Osteocyte (in vitro differentiated cells): ENCODE measurements at places on chromosomes 16 and 17. TPM values are rescaled to one million over a fixed set of nuclear protein-coding genes. Genes with fewer than 3 reads are reported as not detected.

DNA sequence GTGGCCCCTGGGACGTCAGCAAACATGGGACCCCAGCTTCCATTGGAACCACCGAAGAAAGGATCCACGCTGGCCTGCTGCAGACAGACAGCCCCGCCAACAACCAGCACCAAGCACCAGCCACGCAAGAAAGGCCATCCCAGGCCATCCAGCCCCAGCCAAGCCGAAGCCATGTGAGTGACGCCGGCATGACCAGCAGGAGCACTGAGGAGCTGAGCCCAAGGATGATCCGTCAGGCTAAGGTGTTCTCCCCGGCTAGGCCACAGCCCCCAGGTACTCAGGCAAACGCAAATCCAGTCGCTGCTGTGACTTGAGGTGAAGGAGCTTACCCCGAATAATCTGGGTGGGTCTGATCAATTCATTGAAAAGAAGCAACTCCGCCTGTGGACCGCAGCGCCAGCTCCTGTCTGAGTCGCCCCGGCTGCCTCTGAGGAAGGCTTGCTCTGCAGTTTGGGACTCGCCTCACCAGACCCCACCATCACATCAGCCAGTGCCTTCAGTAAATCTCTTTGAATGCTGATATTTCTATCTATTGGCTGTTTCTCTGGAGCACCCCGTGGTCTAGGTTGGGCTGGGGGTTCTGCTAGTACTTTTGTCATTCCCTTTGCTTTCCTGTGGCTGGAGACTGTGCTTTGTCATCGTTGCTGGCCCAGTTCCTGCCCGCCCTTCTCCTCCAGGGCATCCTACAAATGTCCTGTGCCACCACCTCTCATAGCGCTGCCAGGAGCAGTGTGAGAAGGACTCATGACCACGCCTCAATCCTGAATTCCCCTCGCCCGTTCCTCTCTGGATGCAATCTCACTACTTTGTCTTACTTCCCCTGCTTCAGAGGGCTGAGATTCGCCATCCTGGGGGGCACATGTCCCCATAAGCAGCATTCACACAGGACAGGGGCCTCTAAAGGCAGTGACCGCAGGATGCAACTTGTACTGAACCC is 8.1 kb upstream of the CBX2 start:
- H3K27me3 ChIP-seq, result peaks cover 42% of the 10 kb centered on the region
- H3K4me3 ChIP-seq, result no peak overlapping the region
- H3K4me1 ChIP-seq, result no peaks in the 10 kb centered on the region
- no peaks in the 10 kb centered on the region for H3K36me3 ChIP-seq
- DNase-seq, result no peak

CEP131 gene
- total RNA-seq, result 12.2 and 13.8 TPM in 2 replicates

GRCh38 chr17:78961571-78961970 is 18.2 kb downstream of the LGALS3BP start:
- no peak overlapping the region for H3K27ac ChIP-seq
- peaks cover 20% of the 10 kb centered on the region for H3K4me1 ChIP-seq
- H3K4me3 ChIP-seq, result no peak overlapping the region
- no peak for DNase-seq

SPATA32 gene
- total RNA-seq, result 0.18 TPM in 1 of 2 replicates, not detected in the other

PRR35 gene
- not detected in 2 replicates for total RNA-seq

GRCh38 chr17:5203908-5204294 is 12.2 kb upstream of the ZNF594 start:
- H3K4me3 ChIP-seq, result no peak overlapping the region
- no peak overlapping the region for H3K27ac ChIP-seq

- peaks cover 17% of the 10 kb centered on the region for H3K36me3 ChIP-seq
- peaks cover 12% of the 10 kb centered on the region for H3K4me1 ChIP-seq
- no peak overlapping the region for H3K4me3 ChIP-seq
- H3K27me3 ChIP-seq, result no peaks in the 10 kb centered on the region
These were observed 5.9 kb downstream of the DPH1 start for GRCh38 chr17:2035541-2036488.

CCDC144A gene
- 0.05 and 0.16 TPM in 2 replicates for total RNA-seq
